Omental fat pad (tissue), 4 donors: ENCODE measurements at places on chromosomes 2 and 18.

GRCh38 chr2:75862547-75862946 lies 151.8 kb upstream of the GCFC2 start:
- DNase-seq = no peak

DNA sequence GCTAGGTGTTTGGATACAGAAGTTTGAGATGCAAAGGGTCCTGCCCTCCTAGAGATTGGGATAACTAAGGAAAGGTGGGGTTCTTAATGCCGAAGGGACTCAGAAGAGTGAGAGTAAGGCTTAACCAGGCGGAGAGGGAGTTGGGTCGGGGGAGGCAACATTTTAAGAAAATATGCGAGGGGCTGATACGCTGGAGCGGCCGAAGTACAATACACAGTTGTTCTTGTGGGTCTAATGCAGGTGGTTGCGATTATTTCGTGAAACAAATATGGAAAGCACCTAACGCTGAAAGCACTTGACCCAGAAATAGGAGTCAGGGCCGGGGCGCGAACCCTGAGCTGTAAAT lies 344 bp upstream of the MRPL33 start:
- no peak for DNase-seq

DNA sequence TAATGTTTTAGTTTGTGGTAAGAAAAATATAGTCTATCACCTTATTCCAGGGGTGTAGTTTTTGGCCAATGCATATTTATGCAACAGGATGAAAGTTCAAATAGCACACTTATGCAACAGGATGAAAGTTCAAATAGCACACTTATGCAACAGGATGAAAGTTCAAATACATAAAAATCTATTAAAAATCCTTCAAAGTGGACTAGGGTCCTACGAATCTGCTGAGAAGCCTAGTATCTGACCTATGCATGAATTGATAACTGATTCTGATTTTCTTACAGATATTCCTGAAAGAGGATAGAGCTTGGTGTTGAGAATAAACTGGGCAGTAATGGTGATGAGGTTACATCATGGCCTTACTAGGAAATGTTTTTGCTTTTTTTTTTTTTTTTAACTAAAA lies 2.8 kb downstream of the PECR start:
- no peak for DNase-seq

DNA sequence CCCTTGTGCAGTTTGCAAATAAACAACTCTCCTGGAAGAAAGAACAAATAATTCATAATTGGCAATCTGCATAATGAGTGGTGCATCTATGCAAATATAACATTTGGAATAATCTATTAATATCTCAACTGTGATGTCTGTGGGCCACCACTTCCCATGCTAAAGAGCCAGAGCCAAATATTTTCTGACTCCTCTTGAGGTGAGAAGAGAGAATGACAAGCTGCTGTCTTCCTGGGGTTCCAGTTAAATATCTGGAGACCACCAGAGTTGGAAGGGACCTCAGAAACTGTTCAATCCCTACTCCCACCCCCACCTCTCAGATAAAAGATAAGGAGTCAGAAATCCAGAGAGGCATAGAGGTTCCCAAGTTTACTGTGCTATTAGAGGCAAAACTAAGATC lies 241.0 kb upstream of the SLC14A2 start:
- DNase-seq = no peak

DNA sequence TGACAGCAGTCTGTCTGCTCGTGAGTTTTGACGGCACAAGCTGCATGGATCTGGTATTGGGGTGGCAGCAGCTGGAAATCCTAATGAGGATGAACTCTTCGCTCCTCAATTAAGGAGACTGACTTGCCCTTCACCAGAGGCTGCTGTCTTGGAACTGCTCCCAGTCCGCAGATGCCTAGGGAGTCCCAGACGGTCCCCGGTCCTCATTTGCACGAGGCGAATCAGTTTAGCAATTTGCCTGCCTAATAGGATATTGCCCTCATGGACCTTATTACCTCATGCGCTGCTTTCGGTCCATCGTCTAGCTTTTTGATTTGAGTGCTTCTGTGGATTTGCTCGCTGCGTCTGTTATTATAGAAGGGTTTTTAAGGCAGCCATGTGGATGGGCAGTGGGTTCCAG lies 40.6 kb downstream of the ASAP2 start:
- no peak for DNase-seq

DNA sequence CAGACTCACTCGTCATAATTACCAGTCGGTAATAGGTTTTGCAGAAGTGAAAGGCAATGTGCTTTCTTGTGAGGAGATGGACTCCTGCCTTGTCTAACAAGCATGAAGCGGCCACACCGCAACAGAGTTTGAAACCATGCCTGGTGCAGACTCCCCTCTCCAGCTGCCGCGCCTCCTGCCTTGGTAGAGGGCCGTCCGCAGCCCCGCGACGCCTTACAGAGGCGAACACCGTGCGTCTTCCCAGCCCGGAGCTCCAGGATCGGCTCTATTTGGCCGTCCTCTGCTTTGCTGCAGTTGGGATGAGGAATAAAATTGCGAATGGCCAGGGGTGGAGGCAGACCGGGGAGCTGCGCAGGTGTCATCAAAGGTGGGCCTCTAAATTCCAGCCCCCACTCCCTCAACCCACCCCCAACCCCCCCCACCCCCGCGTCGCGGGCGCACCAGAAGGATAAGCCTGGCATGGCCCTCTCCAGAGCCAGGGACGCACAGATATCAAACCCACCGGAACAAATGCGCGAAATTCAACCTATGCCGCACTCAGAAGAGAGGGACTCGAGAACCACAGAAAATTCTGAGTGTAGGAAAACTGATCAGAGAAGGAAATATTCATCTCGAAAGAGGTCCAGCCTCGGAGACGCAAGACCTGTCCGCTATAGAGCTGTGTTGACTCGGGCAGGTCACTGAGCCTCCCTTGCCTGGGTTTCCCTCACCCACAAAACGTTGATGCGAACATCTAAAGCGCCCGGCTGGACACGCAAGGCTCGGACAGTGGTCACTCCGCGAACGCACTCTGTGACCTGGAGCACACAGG lies 1.1 kb downstream of the TRABD2A start:
- DNase-seq = no peak

DNA sequence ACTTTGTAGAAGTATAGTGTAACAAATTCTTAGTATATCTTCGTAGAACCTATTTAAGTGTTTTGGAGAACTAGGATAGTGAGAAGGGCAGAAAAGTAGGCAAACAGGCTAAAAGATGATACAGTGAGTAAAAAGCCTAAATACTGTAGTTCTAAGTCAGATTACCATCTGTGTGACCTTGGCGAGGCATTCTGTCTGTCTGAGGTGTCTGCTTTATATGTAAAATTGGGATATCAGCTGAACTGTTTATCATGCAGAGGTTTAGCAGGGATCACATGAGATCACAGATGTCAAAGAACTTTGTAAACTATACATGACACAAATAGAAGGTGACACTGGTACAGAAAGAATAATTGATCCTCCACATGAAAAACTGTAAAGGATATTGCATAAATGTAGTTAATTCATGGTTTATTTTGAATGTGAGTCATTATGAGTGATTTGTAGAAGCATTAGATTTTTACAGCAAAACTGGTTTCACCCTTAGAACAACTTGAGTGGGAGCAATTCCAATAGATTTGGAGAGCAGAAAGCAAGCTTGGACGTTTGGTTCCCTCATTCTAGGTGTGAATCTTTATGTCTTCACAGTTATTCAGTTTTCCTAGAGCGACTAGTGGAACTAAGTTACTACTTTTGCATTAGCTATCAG lies 41.9 kb downstream of the TAF1B start:
- DNase-seq = no peak

DNA sequence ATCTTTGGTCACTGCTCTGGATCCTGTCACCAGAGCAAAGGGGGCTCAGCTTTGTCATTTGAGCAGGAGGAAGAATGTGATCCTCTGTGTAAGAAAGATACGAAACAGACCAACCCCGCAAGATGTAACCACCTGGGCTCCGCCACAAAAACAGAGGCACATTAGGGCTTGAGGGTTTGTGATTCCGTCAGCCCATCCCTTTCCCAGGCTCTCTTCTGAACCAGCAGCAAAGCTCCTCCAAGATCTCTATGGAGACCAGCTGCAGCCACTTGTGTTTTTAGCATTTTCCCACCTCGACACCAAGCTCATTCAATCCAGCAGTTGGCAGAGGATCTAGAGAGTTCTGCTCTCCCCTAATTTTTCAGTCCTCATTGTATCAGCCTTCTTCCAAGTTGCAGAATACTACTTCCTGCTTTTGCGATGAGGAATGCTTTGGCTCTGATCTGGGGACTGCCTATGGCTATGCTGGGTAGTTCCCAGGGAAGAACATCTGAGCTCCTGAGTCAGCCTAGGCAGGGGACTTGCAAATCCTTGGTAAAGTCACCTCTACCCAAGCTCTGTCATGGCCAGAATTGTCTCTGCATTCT lies 139.6 kb upstream of the RAB12 start:
- no peak for DNase-seq

DNA sequence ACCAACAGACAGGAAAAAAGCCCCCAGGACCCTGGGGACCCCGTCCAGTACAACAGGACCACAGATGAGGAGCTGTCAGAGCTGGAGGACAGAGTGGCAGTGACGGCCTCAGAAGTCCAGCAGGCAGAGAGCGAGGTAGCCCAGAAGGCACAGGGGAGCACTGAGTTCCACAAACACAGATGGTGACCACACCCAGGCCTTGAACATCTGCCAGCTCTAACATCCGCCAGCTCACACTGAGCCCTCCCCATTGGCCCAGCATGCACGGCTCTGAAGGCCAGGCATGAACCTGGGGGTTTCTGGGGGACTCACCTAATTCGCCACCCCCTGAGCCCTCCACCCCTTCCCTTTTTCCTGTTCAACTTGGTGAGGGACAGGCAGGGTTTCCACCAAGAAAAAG lies 25.6 kb upstream of the PRLH start:
- DNase-seq = no peak

DNA sequence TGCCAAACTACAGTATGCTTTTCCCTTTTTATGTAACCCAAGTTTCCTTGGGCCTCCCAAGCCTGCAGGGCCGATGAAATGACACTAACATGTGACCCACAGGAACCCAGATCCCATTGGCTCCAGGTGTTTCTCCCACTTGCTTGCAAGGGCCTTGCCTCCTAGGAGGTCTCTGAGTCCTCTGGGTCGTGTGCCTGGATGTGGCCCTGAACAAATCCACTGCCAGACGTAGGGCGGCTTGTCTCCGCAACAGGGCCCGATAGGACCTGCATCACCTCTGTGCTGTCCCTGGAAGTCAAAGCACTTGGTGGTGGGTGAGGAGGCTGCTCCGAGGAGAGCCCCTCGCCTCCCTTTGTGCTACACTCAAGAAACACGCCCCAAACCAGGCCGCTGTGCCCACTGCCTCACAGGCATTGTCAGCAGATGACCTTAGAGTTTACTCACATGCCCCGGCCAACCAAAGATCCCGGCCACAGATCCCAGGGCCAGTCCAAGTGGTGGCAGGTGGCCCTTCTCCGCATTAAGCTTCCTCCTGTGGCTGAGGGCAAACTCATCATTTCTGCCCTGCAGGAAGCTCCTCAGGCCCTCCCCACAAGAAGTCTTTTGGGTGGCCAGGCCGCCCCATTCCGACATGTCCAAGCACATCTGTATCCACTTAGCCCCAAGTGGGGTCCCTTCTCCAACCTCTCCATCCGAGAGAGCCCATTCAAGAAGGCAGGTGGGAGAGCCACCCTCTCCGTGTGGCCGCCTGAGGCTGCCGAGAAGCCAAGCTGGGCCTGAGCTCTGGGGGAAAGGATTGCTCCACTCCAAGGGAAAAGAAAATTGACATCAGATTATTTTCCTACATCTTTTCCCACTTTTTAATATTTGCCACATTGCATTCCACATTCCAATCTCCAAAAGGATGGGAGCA lies 76.7 kb downstream of the GFPT1 start:
- DNase-seq = no peak

GRCh38 chr2:31580321-31581117 lies at the start of gene SRD5A2:
Gene SRD5A2 (minus strand): TSS chr2:31580938. CDS start chr2:31580900, 38 bp downstream.
- no peak for DNase-seq

DNA sequence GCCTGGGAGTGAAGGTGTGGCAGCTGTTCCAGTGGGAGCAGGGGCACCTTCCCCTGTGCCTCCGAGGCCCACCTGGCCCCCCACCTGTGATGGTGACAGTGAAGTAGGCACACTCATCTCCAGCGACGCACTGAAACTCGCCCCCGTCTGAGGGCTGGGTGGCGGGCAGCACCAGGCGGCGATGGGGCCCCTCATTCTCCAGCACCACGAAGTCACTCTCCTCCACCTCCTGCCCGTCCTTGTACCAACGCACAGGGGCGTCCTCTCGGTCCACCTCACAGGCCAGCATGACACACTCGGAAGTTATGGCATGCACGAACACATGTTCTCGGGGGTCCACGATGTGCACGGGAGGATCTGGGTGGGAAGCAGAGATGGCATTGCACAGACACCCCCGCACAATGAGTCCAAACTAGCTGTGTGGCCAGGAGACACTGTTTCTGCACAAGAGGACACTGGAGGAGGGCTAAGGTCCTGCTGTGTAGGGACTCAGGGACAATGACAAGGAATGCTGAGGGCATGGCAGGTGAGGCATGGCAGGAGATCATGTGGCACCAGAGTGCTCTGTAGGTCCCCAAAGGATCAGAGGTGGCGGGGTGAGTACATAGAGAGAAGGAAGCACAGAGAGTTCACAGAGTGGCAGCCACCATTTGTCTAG lies 7.9 kb downstream of the OBSL1 start:
- DNase-seq = no peak

DNA sequence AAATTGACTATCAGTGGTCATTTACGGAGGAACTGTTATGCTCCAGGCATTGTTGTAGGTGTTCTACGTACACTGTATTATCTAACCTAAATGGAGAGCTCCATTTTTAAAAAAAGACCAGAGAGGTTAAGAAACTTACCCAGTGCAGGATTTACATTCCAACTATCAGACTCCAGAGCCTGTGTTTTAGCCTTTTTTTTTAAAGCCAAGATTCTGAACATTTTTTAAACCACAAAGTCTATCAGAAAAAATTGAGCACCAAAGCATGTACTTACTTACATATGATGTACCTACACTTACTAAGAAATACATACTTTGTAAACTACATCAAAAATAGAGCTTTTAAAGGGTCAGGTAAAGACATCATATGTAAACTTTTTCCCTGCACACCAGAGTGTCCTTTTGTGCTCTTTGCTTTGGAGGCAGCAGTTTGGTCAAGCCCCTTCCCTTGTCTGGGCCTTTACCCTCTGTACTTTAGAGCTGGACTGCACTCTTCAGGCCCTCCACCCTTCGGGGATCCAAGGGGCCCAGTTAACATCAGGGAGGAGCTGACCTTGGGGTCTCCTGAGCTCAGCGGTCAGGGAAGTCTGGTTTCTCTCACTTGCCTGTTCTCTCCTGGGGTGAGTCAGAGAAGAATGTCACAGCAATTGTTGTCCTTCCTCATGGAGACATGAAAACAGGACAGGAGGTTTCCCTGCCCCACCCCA lies 58.4 kb downstream of the ITGB1BP1 start:
- DNase-seq = no peak

DNA sequence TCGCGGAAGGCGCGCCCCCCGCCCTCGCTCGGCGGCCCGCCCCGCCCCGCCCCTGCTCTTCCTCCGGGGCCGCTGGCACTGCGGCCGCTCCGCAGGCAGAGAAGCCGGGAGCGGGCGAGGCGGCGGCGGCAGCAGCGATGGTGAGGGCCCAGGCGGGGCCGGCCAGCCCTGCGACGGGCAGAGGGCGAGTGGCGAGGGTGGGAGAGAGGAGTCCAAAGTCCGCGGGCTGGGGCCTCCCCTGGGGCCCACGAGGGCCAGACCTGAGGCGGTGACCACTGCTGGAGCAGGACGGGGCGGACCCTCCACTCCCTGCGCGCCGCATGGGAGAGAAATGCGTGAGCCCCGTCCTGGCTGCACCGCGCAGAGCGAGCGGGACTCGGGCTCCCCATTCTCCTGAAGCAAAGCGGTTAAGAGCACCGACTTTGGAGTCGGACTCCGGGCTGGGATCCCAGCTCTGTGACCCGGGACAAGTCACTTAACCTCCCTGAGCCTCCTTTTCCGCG lies at the start of gene VAMP5:
Gene VAMP5, plus strand, starts transcription at position 78 of the 503 bp plus-strand sequence. Its CDS starts 60 bp downstream, at position 138.
- DNase-seq = no peak
